CD4-positive, alpha-beta T cell treated with Interleukin-4 for 4 hours (primary cell): ENCODE measurements at places on chromosomes 5 and 9.

DNA sequence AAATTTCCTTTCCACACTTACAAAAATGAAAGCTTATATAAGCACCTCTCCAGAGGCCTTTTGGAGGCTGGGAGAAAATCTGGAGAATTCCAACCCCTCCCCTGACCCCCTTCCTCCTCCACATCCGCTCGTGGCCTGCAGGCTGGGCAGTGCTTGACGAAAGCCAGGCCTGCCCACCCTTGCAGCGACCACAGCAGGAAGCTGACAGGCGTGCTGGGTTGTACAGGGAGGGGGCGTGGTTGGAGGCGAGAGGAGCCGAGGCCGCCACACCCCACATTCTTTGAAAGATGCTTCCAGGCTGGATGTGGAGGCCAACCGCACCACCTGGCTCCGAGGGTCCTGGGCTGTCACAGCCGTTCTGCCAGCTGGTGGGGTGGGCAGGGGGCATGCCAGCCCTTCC, 47.8 kb upstream of the IER5L start:
- peak; percentile 48 for DNase-seq

GRCh38 chr5:81800797-81801196, 49.9 kb upstream of the SSBP2 start:
- DNase-seq, result no peak

- no peak for DNase-seq
Measured at GRCh38 chr5:77095189-77095588, 8.1 kb upstream of the ZBED3 start.

GRCh38 chr9:38024036-38024681, 44.9 kb downstream of the SHB start:
- no peak for DNase-seq

- peak; percentile 27 for DNase-seq
Measured at GRCh38 chr5:58466939-58467338, 7.1 kb upstream of the PLK2 start.

GRCh38 chr5:139796061-139796806, 626 bp downstream of the PSD2 start:
- DNase-seq, result no peak

- DNase-seq, result no peak
Measured at GRCh38 chr9:17878810-17879370, 300.0 kb downstream of the SH3GL2 start.
